ENCODE measurements at places on chromosomes 3 and 15.
A peak's percentile ranks its signal among the peaks of the same experiment; 100 is the strongest.

- no peak for DNase-seq
Measured at GRCh38 chr15:51497806-51498205, 124.8 kb downstream of the DMXL2 start.

- DNase-seq: no peak
Measured at GRCh38 chr3:129467932-129468331, 27.9 kb downstream of the IFT122 start.

DNA sequence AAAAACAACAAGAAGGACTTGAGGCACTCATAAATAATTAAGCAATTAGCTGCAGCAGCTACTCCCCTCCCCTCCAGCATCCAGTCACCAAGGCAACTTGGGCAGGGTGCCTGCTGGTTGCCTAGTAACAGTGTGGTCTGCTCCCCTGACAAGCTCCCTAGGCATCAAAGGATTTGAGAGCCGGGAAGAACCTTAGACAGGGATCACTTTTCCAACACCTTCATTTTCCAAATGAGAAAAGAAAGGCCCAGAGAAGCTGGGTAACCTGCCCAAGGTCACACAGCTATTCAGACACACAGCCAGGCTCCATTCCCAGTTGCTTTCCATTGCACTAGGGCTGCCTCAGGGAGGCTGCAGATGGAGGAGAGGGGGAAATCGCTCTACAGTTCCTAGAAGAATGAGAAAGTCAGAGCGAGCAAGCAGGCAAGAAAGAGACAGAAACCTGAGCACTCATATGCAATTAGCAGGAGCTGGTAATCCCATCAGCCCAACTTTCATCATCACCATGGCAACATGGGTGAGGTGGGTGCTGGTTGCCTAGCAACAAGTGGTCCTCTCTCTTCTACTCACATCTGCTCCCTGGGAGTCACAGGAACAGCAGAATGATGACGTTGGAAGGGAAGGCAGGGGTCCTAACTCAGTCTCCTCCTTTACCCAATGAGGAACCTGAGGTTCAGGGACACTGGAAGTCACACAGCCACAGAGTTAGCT is 3.6 kb upstream of the EIF4E3 start:
- no peak for DNase-seq

DNA sequence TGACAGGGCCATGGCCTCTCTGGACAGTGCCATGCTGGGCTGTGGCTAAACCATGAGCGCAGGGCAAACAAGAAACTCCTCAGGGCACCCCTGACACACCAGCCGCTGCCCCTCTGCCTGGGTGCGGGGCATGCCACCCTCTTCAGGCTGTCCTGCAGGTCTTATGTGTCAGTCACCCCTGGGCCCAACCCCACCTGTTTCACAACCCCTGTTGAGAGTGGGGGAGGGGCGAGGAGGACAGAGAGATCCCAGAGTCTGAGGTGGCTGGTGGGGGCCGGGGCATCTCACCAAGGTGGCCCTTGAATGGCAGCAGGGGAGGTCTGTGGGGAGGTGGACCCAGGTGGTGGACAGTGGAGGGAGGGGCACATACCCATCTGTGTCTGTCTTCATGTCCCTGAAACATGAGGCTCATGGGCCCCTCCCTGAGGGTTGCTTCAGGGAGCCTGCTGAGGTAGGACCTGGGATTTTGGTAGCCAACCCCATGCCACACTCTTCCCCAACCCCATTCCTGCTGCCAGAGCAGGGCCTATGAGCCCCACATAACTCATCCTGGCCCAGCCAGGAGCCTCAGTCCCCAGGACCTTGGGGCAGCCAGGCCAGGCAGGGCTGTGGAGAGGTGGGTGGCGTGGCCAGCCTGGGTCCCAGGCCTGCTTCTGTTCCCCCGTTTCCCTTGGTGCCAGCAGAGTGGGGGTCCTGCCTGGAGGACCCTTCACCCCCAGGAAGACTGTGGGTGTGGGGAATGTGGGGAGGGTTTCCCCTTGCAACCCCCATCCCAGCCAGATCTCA is 1.7 kb upstream of the STAB1 start:
- DNase-seq: no peak

GRCh38 chr3:32592011-32592410 is 21.4 kb upstream of the DYNC1LI1 start:
- DNase-seq: no peak

- no peak for DNase-seq
Measured at GRCh38 chr15:77657634-77658238, 25.0 kb upstream of the LINGO1 start.

DNA sequence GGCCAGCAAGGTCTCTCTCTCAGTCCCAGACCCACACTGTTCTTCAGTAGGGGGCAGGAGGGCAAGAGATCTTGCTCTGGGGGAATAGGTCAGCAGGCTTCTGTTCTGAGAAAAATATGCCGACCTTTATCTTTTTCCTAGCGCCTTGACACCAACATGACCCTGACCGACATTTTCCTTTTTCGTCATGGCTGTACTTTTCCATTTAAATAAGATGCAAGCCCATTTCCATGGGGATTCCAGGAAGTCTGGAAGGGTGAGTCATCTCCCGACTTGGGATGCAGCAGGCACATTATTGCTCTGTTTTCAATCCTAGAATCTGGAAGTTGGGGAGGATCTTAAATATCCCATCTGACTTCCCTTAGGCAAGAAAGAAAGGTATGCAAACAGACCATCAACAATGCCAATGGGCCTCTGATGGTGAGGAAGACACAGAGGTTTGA is 261.5 kb upstream of the LRTM1 start:
- no peak for DNase-seq

DNA sequence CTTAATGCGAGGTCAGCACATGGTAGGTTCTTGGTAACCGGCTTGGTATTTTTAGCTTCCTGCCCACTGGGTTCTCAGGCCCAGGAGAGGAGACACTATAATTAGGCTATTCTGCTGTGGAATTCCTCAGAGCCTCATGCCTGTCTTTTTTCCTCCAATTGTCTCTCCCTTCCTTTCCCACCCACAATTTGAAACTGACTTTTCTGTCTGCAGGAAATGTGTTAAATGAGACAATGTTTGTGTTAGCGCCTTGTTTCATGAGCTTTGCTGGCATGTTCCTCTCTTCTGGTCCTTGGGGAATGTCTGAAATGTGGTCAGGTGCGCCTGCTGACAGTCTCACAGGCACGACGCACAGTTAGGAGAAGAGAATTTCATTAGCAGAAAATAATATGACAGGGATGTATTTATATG is 223.6 kb upstream of the CTNNB1 start:
- DNase-seq: no peak

DNA sequence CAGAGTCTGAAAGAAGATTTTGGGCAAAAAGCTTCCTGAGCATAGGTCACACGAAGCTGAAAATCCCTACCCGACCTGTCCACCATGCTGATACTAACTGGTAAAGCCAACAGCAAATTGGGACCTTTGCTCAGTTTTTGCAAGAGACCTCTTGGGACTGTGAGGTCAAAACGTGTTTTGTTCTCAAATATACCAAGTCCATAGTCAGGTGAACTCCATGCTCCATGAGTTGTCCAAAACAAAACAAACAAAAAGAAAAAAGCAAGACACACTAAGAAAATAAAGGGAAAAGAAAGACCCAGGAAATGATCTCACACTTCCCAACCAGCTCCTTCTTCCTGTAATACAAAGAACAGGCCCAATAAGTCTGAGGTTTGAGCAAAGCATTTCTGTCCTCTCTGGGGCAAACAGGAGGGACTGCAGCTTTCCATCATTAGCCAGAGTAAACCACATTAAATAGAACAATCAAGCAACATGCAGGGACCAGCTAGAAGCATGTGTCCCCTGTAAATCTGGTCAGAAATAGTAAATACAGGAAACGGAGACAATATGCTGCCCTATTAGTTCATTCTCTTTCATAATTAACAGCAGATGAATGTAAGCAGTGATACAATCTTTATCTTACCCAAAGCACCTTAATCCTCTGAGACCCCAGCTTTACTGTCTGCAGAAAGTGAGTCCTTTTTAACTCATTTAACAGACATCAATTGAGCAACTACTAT is 125.0 kb upstream of the LIPC start:
- no peak for DNase-seq

DNA sequence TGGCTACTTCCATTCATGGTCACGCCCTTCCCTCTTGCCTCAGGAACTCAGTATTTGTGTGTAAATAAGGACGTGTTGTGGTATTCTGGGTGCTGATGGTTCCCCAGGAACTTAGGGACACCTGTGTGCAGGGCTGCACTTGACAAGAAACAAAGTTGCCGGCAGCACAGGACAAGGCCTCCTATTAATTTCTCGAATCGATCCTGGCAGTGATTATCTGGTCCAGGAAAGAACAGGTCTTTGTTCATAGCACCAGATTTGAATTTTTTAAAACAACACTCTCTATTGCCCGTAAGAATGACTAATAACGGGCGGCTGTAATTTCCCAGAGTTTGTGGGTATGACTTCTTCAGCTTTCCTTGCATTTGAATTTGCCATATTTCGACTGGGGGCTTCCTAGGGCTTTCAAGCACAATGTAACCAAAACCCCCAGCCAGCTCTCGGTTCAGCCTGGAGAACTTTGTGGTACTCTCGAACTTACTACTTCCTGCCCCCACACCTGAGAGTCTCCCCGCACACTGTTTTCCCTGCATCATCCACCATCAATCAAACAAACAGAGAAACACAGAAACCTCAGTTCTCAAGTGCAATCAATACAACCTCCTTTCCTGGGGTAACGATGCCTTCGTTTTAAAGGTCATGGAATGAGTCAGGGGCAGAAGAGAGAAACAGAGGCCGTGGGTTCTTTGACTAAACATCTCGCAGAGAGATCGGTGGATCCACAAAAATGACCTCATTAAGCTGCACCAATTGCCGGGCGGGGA is 241.7 kb upstream of the ICE2 start:
- DNase-seq: no peak

- peak; percentile 32 for DNase-seq
Measured at GRCh38 chr3:141561426-141562034, 74.7 kb downstream of the RASA2 start.

DNA sequence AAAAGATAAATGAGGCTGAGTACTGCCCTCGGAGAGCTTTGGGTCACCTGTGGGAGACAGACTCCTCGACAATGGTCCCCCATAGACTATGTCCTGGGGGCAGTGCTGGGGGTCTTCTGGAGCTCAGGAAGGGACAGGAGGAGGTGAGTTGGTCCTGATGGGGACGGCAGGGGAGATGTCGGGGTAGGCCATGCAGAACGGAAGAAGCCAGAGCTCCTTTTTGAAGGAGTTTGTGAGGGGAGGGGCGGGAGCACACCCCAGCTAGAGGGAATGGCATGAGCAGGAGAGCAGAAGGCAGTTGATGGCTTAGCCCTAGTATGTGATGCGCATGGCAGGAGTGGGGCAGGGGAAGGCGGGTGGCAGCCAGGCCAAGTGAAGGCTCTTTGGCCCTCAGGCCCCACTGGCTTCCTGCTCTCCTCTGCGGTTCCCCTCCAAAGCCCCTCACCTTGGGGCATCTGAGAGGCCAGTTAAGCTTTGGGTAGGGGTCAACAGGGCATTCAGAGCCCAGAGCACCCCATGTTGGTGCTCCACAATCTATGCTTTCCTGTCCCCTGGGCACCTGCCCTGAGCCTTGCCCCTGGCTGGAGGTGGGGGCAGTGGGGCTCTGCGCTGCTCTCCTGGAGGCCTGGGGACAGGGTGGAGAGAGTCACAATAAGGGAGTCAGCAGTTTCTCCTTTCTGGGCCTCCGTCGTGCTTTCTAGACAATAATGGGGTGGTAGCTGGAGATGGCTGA is 179.3 kb downstream of the SMAD6 start:
- DNase-seq: no peak

- no peak for DNase-seq
Measured at GRCh38 chr3:72990701-72991395, 5.8 kb upstream of the PPP4R2 start.

Data from uterus (tissue), 4 donors.